Mucosa of gallbladder (tissue), 1 donor: ENCODE measurements at places on chromosomes 3 and 15. TPM values are rescaled to one million over a fixed set of nuclear protein-coding genes. Genes with fewer than 3 reads are reported as not detected.

- DNase-seq, result peak; percentile 29
Observed at GRCh38 chr3:195270079-195270816, 711 bp downstream of the XXYLT1 start.

DNA sequence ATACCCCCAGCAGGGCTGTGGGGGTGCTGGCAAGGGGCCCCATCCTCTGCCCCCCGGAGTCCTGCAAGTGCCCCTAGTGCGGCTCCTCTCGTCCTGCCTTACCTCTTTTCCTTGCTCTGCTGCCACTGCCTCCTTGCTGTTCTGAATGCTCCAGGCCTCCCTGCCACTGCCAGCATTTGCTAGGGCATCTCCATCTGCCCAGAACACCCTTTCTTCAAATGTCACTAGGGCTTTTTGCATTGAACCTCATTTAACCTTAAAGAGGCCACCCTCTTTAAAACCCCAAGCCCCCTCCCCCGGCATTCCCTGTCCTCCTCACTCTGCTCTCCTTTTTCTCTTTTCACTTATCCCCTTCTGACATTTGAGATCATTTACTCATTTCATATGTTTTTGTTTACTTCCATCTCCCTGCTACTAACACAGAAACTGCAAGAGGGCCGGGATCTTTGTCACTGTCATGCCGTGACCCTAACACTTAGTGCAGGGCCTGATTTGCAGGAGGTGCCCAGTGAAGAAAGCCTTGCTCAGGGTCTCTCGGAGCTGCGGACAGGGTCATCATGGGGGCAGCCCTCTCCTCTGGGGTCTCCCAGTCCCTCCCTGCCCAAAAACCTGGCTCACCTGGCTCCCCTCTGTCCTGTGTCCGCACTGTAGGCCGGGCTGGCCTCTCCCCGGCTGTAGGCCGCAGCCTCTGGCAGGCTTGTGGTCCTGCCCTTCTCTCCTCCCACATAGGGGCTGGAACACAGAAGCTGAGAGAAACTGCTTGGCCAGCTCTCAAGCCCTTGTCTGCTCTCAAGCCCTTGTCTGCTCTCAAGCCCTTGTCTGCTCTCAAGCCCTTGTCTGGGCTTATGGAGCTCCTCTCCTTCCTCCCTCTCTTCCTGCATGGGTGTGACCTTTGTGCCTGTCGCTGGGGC lies at the start of gene ACOX2:
Gene ACOX2 (minus strand): TSS at position 690 of the 911 bp plus-strand sequence. CDS start 2,084 bp downstream, outside the sequence.
- DNase-seq, result peak; percentile 56

- DNase-seq, result no peak
Observed at GRCh38 chr3:177837951-177838655, 640.8 kb upstream of the TBL1XR1 start.

GRCh38 chr15:74427607-74428441 lies 5.9 kb downstream of the SEMA7A start:
- DNase-seq, result no peak

DNA sequence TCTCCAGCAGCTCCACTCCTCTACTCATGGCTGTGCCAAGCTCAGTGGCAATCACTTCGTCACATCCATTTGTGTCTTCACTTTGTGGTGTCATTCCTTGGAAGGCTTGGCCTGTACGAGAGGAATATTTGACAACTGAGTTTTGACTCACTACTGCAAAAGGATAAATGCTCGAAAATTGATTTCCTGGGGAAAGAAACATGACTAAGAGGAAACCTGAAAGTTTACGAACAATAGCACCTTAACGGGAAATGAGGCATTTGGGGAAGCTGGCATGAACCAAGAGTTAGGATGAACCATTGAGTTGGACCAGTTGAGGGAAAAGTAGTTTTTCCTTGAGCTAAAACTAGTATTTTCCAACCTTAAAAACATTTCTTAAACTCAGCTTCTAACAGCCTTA lies 74.2 kb upstream of the ABHD17C start:
- DNase-seq, result no peak

GRCh38 chr15:38670128-38671005 lies 105.8 kb upstream of the RASGRP1 start:
- DNase-seq, result no peak

DNA sequence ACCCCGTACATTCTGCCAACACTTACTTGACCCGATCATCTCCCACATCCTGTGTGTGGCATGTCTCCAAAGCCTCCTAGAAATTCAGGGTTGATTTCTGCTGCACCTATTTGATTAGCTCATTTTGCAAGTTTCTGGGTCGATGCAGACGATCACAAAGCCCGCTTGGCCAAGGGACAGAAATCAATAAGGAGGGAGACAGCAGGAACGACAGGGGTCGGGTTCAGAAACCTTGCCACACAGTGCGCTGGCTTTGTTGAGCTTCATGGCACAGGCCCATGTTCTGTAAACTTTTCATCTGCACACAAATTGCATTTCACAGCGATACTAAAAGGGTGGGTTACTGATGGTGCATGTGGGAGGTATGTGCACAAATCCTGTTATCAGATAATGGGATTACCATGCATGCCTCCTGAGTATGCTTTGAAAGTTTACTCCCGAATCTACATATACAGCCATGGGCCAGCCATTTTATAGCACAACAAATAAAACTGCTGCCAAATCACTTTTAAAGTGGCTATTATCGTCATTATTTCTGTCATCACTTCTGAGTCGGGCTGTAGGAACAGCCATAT lies 95.9 kb upstream of the ATP11B start:
- DNase-seq, result peak; percentile 60

DNA sequence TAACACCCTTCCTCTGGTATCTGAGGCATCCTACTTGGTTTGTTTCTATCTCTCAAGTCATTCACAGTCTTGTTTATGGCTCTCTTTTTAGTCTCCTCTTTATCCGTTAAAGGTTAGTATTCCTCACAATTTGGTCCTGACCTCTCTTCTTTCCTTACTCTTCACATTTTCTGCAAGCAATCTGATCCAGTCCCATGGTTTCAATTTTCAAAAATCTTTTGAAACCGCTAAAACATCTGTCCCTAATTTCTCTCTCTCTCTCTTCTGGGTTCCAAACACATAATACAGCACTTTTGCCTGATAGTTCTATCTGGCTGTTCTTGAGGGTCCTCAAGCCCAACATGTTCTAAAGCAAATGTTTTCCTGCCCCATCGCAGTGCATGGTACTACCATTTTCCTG lies 149.0 kb downstream of the SERPINI1 start:
- no peak for DNase-seq

DNA sequence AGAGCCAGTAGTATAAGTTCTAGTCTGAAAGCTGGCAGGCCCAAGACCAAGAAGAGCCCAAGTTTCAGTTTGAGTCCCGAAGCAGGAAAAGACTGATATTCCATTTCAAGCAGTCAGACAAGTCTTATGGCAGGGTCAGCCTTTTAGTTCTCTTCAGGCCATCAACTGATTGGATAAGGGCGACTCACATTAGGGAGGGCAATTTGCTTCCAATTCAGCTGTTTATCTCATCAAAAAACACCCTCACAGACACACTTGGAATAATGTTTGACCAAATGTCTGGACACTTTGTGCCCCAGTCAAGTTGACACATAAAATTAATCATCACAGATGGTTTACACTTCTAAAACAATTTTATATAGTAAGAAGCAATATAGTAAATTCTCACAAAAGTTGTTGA lies 69.7 kb downstream of the UBE2E2 start:
- no peak for DNase-seq

GRCh38 chr15:44094781-44095180 lies 100.3 kb downstream of the FRMD5 start:
- no peak for DNase-seq

- DNase-seq, result no peak
Observed at GRCh38 chr15:100191161-100191560, 150.6 kb downstream of the ADAMTS17 start.

DNA sequence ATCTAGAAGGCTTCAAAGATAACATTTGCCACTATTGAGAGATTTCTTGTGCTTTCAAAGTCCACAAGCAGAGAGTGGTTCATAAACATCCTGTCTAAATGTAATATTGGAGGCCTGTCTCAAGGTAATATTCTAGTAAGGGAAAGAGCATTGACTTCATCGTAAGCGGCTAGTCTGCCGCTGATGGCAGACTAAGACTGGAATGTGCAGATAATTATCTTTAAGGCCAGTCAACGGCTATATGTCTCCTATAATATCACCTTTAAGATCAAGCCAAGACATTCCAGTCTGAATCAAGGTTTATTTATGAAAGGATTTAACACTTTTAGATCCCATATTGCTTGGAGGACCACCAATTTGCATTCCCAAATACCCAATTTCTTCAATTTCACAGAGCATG lies 424.2 kb upstream of the WNT5A start:
- DNase-seq, result no peak

- peak; percentile 66 for DNase-seq
Observed at GRCh38 chr3:50274371-50275104, 4.3 kb upstream of the LSMEM2 start.

- no peak for DNase-seq
Observed at GRCh38 chr3:37693511-37694283, 168.0 kb upstream of the CTDSPL start.

DNA sequence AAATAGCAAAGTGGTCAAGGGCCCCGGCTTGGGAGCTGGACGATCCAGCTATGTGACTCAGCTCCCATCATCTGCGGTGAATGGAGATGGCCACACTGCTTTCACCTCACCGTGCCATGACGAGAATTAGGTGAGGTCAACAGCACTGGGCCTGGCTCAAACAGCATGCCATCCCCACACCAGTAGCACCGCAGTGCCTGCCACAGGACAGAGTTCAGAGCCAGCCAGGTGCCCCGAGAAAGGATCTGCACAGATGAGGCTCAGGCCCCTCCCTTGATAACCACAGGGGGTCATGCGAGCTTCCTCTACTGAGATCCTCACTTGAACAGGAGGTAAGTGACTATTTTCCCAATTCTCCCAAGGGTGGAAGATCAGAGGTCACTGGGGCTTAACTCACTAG lies 29.4 kb downstream of the ZXDC start:
- DNase-seq, result no peak

DNA sequence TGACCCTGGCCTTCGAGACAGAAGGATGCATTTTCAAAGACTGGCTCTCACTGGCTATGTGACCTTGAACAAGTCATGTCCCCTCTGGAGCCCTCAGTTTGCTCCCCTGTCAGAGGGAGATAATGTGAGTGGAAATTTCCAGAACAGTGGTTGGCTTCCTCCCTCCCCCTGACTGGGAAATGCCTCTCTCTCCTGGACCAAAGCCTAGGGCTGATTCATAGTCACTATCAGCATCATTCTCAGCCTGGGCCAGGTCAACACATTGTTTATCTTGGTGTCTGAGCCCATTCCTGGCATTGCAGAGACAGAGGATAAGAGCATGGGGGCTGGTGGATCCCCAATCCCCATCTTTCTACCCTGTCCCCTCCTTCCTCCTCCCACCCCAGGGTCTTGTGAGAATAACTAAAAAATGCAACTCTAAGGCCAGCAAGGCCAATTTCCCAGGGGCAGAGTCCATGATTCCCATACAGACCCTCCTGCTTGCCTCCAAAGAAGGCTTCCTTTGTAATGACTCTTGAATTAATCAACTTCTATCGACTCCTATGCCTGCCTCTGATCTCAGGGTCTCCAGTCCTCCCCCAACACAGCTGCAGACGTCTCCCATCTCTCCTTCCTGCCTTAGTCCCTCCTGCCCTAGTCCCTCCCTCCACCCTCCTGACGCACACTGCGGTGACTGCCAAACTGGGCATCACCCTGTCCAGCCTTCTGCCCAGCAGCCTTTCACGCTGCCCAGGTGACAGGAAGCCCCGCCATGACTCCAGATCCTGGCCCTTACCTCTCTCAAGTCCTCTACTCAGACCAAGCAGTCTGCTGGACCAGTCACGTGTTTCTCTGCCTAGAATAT lies 35.4 kb upstream of the CORO2B start:
- peak; percentile 77 for DNase-seq

GRCh38 chr3:20696388-20697150 lies 510.6 kb upstream of the SGO1 start:
- no peak for DNase-seq

The AP3S2 gene
- 24.9 TPM for total RNA-seq

The ZNF620 gene
- total RNA-seq, result 3.2 TPM

The OR5AC2 gene
- not detected for total RNA-seq

The NUP210 gene
- total RNA-seq, result 12.1 TPM

The RBM6 gene
- 89.2 TPM for total RNA-seq

The CD96 gene
- 7.5 TPM for total RNA-seq

The RBPMS2 gene
- total RNA-seq, result 41.3 TPM

The ERC2 gene
- total RNA-seq, result 4.2 TPM

The ZNF774 gene
- total RNA-seq, result 18.4 TPM
